Renal pelvis (tissue), 12 donors: ENCODE measurements at places on chromosomes 1 and 21. TPM values are rescaled to one million over a fixed set of nuclear protein-coding genes. Genes with fewer than 3 reads are reported as not detected.

DNASE2B gene
- 0.09 TPM for polyA plus RNA-seq

ZNF648 gene
- polyA plus RNA-seq, result 0.27 TPM

ATP1A4 gene
- 0.30 TPM for polyA plus RNA-seq

RGSL1 gene
- 0.33 TPM for polyA plus RNA-seq

EPHA2 gene
- polyA plus RNA-seq, result 19.9 TPM

S100PBP gene
- 24.6 TPM for polyA plus RNA-seq

FCER1G gene
- polyA plus RNA-seq, result 13.9 TPM

NFYC gene
- 95.0 TPM for polyA plus RNA-seq

GDAP2 gene
- 16.9 TPM for polyA plus RNA-seq

GPR37L1 gene
- polyA plus RNA-seq, result 0.09 TPM

XKR8 gene
- polyA plus RNA-seq, result 10.4 TPM

PCP4 gene
- 14.8 TPM for polyA plus RNA-seq

ARHGEF2 gene
- 77.3 TPM for polyA plus RNA-seq

RCAN3 gene
- 10.2 TPM for polyA plus RNA-seq

PLPP3 gene
- 101 TPM for polyA plus RNA-seq

OR6K3 gene
- polyA plus RNA-seq, result not detected

DNAJC6 gene
- 5.6 TPM for polyA plus RNA-seq

ZSWIM5 gene
- 7.6 TPM for polyA plus RNA-seq

PPCS gene
- polyA plus RNA-seq, result 75.0 TPM

GPR153 gene
- 6.7 TPM for polyA plus RNA-seq

E2F2 gene
- 6.5 TPM for polyA plus RNA-seq

F13B gene
- polyA plus RNA-seq, result not detected

MCOLN2 gene
- 4.2 TPM for polyA plus RNA-seq

WNT2B gene
- 3.3 TPM for polyA plus RNA-seq

LCE1F gene
- not detected for polyA plus RNA-seq

GIPC2 gene
- 18.1 TPM for polyA plus RNA-seq

CC2D1B gene
- 35.4 TPM for polyA plus RNA-seq

CATSPERE gene
- 1.5 TPM for polyA plus RNA-seq

DYNLT4 gene
- polyA plus RNA-seq, result not detected

CFHR3 gene
- 0.24 TPM for polyA plus RNA-seq

OR14K1 gene
- not detected for polyA plus RNA-seq

UBE2U gene
- polyA plus RNA-seq, result 0.52 TPM

SPOCD1 gene
- polyA plus RNA-seq, result 0.84 TPM

S100A7A gene
- not detected for polyA plus RNA-seq

RHBG gene
- 13.6 TPM for polyA plus RNA-seq

CENPF gene
- 96.9 TPM for polyA plus RNA-seq

CDC7 gene
- polyA plus RNA-seq, result 27.3 TPM

GJC2 gene
- polyA plus RNA-seq, result 0.59 TPM

RNU1-3 gene
- polyA plus RNA-seq, result not detected

SLC44A5 gene
- 19.9 TPM for polyA plus RNA-seq

OLIG2 gene
- not detected for polyA plus RNA-seq

MAN1A2 gene
- 38.9 TPM for polyA plus RNA-seq

DHRS3 gene
- 76.4 TPM for polyA plus RNA-seq

CYP4Z1 gene
- polyA plus RNA-seq, result 0.30 TPM

GCSAML gene
- polyA plus RNA-seq, result 1.3 TPM

ASH1L gene
- 47.1 TPM for polyA plus RNA-seq

DLGAP3 gene
- polyA plus RNA-seq, result 3.6 TPM

TNFSF4 gene
- 1.2 TPM for polyA plus RNA-seq
